Stimulated activated CD4-positive, alpha-beta T cell treated with anti-CD3 and anti-CD28 coated beads, Interleukin-12 subunit alpha, Interleukin-12 subunit beta, amount 100 ng/mL, for 48 hours (primary cell): ENCODE measurements at places on chromosomes 3 and 15.

DNA sequence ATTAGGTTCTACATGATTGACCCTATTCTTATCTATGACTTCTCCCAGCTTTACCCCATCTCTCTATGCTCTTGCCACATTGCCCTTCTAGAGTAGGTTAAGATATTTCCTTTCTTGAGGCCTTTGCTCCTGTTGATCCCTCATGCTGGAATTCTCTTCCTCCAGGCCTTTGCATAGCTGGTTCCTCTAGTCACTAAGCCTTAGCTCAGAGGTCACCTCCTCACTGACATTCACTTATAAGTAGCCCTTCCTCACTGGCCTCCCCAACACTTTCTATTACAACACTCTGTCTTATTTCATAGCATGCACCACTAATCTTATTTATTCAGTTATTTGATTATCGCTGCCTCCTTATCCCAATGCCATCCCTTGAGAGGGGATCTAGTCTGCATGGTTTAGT lies 228.4 kb upstream of the COL8A1 start:
- DNase-seq, result no peak

DNA sequence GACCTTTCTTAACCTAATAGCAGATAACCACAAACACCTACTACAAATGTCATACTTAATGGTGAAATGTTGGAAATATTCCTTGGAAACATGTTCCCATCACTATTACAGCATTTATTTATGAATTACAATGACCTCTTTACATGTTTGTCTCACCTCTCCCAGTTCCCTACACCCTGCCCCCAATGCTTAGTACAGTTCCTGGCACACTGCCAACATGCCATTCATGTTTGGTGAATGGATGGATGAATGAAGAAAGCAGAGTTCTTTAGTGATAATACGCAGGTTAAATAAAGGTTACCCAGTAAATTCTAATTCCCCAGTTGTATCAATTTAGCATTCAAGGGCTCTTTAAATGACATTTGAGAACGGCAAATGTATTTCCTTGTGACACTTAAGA lies 259.9 kb upstream of the ATP11B start:
- no peak for DNase-seq

GRCh38 chr3:193832833-193833413 lies 239.9 kb downstream of the OPA1 start:
- DNase-seq, result no peak

DNA sequence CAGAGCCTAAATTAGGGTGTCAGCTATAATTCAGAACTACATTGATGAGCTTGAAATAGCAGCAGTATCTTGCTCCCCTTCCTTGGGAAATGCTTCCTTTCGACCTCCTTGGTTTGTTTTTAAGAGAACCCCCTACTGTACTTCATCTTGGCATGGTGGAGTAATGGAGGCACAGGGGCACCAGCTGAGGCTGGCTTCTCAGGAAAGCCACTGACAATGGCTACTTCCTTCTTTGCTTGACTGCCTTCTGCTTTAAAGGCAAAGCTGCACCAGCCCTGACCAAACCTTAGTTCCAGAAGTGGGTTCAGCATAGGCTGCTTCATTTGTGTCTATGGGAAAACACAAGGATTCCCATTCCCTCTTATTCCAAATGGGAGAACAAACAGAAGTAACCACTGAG lies 1.5 kb upstream of the FBXL22 start:
- DNase-seq, result no peak

- DNase-seq, result no peak
Measured at GRCh38 chr3:132325103-132325606, 7.9 kb downstream of the ACP3 start.

DNA sequence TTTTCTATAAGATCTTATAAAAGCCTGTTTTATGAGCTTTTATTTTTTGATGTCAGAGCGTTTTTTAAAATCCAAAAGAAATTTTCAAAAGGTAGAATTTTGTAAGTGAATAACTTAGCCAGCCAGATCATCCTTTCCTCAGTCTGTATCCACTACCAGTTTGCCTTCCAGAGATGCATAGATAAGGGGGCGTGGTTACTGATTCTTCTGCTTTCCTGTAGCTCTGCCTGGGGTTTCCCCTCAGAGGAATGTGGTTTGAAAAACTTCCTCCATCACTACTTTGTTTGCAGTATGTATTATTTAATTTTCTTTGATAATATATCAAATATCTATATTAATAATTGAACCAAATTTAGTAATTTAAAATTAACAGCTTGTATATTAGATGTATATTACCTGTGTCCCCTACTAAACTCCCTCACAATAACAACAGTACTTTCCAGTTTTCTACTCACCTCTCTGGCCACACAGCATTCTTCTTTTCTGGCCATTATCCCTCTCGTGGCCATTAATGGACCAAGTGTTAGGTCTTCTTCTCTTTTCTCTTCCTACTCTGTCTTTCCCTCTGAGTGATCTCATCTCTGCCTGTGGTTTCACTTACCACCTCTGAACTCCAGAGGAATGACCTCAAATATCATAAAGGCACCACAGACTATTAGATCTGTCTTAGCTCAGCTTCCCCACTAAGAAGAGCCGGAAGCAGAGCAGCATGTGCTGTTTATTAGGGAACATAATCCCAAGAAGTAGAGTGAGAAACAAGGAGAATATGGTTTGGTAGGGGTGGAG lies 239.7 kb downstream of the UBE2E2 start:
- no peak for DNase-seq

- DNase-seq, result no peak
Measured at GRCh38 chr15:70374096-70374495, 276.4 kb upstream of the TLE3 start.

- DNase-seq, result no peak
Measured at GRCh38 chr3:89565098-89565497, 457.7 kb downstream of the EPHA3 start.

DNA sequence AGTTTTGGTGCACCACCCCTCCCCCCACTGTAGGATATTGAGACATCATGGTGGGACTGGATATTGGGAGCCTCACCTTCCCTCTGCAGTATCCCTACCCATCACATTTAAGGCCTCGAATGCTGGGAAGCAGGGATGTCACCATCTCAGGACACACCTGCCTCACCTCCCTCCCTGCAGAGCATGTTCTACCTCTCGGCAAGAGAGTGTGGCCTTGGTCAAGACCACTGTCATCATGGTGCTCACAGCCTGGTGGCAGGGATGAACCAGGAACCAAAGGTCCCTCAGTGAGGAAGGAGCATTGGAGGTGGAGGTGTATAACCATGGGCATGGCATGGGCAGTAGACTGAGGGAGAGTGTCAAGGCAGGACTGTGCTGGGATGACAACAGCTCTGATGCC lies 104.8 kb downstream of the CORO2B start:
- DNase-seq, result no peak

DNA sequence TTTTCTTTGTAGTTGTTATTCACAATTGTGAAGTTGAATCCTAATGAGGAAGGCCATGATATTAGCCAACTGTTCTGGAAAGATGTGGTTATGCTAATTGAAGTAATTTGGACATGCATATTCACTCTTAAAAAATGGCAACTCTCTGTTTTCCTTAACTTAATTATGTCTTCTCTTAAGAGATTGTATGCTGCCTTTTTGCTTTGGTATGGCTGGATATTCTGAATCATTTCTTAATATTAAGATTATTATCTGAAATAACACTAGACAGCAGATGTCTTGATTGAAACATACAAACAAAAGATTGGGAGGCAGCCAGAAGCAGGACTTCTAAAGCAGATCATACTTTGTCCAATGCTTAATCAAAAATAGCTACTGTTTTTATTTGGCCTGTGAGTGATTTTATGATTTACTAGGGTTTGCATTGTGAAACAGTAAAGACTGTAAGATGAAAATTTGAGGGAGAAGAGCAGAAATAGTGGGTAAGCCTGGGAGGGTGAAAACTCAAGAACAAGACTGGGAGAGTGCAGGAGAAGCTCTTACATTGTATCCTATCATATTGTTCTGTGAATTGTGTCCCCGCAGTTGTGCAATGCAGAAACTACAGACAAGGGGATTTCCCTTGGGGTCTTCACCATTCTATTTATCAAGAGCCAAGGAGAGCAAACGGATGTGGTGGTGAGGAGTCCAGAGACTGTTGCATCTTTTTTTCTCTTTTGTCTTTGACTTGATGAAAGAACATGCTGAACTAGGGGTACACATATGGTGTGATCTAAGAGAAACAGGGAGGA lies 554.8 kb downstream of the TUSC7 start:
- no peak for DNase-seq

GRCh38 chr15:57591822-57592367 lies at the start of gene MYZAP:
MYZAP (plus strand) TSS chr15:57591904; CDS start chr15:57592035, 131 bp downstream.
- peak; percentile 12 for DNase-seq

- no peak for DNase-seq
Measured at GRCh38 chr3:140355481-140355880, 322.4 kb upstream of the TRIM42 start.

GRCh38 chr15:90160781-90161727 lies 40.1 kb upstream of the SEMA4B start:
- no peak for DNase-seq

GRCh38 chr15:56528136-56528535 lies 63.2 kb upstream of the MNS1 start:
- DNase-seq, result no peak

DNA sequence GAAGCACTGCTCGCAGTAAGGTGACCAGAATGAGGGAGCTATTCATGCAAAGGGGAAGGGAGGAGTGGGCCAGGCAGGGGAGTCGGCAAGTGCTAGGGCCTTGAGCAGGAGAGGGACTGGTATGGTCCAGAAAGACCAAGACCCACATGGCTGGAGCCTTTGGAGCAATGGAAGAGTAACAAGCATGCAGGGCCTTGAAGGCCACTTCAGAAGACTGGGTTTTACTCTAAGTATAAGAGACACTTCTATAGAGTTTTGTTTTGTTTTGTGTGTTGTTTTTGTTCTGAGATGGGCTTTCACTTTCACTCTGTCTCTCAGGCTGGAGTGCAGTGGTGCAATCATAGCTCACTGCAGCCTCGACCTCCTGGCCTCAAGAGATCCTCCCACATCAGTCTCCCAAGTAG lies 42.0 kb downstream of the BFSP2 start:
- DNase-seq, result no peak

DNA sequence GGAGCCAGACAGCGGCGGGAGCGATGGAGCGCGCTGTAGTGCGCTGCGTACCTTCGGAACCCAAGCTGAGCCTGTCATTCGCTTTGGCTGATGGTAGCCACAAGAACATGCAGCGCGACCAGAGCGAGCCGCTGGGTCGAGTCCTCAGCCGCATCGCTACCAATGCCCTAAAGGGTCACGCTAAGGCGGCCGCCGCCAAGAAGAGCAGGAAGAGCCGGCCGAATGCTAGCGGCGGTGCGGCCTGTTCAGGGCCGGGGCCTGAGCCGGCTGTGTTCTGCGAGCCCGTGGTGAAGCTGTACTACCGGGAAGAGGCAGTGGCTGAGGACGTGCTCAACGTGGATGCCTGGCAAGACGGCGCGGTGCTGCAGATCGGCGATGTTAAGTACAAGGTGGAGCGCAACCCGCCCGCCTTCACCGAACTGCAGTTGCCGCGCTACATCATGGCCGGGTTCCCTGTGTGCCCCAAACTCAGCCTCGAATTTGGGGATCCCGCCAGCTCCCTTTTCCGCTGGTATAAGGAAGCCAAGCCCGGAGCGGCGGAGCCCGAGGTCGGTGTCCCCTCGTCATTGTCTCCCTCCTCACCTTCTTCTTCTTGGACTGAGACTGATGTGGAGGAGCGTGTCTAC lies 498 bp downstream of the PDE12 start:
- DNase-seq, result peak; percentile 20

DNA sequence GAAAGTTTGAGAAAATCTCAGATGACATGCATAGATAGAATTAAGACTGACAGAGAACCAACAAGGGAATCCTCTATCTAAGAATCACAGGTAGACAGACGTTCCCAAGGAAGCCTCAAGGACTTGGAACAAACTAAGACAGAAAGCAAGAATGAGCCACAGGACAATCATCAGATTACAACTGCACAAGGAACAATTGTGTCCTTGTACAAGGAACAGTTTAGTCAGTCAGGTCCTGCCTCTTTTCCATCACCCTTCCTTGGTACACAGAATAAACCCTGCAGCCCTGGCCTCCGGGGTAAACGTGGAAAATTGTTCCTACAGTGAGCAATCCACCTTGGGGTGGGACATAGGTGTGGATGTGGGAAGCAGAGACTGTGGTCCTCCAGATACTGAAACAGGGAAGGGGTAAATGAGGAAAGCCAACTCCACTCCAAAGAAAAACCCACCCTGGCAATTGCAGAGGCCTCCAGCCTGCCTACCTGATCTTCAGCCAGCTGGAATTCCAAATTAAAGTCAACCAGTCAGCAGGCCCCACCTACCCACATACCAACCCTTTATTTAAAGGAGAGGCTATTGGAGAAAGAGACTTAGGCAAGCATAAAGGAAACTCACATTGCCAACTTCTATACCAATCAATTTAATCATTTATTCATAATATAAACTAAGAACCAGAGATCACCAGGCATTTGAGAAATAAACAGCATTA lies 73.4 kb downstream of the ULK4 start:
- no peak for DNase-seq

GRCh38 chr3:12369029-12369428 lies 80.2 kb downstream of the PPARG start:
- no peak for DNase-seq

GRCh38 chr15:80743189-80743833 lies 35.9 kb upstream of the CEMIP start:
- no peak for DNase-seq

DNA sequence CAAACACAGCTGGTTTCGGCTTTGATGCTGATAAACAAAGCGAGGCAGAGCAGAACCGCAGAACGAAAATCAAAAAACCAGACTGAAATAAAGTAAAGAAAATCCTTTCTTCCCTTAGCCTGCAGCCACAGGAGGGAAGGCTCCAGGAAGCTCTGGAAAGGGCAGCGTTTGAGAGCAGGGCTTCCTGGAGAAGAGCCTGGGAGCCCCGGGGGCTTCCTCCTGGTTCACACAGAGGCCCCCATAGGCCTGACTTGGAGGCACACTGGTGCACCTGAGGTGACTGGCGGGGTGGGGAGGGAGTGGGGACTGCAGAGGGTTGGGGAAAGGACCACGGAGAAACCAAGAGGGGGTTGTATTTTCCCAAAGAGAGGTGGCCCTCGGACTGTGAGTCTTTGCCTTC lies 98.8 kb upstream of the WNT5A start:
- DNase-seq, result no peak

- peak; percentile 3 for DNase-seq
Measured at GRCh38 chr15:39125904-39126303, 455.0 kb upstream of the THBS1 start.
